ENCODE measurements at places on chromosomes 1 and 21. TPM values are rescaled to one million over a fixed set of nuclear protein-coding genes. Genes with fewer than 3 reads are reported as not detected.

Gene A3GALT2
- total RNA-seq: not detected

Gene TINAGL1
- total RNA-seq: 215 TPM

Gene ANGPTL1
- not detected for total RNA-seq

Gene RUNX3
- total RNA-seq: not detected

Gene ZNF683
- not detected for total RNA-seq

Gene C1orf210
- total RNA-seq: 2.5 TPM

Gene ACOT11
- 1.3 TPM for total RNA-seq

GRCh38 chr1:231144416-231145193 lies 17.3 kb upstream of the TRIM67 start:
- no peak for DNase-seq

DNA sequence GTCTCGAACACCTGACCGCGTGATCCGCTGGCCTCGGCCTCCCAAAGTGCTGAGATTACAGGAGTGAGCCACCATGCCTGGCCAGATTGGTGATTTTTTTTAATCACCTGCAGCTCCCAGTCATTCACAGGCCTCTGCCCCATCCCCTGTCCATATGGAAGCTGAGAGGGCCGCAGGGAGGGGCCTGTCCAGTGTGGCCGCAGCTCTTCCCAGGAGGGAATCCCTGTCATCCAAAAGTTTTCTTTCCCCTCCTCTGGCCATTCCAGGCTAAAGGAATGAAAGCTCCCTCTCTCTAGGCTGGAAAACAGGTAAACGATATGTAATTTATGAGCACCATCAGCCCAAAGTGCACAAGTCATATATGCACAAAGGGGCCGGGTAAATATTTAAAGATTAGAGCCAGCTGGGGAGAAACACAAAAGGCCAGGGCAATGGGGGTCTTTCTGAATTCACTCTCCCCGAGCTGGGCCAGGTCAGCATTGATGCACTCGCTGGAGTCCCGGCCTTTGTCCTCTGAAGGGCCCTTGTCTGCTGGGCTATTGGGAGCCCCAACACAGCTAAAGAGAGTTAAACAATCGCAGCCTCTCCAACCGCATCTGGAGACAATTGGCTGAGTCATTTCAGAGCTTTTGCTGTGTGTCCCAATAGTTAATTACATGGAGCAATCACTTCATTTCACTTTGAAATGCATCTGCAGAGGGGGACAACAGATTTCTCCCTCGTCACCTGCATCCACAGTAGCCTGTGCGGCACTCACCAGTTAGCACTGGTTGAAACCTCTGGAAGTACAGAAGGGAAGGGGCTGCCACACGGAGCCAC lies 3.8 kb upstream of the HES3 start:
- DNase-seq: no peak

- DNase-seq: no peak
Measured at GRCh38 chr1:244761279-244761678, 74.2 kb upstream of the COX20 start.

DNA sequence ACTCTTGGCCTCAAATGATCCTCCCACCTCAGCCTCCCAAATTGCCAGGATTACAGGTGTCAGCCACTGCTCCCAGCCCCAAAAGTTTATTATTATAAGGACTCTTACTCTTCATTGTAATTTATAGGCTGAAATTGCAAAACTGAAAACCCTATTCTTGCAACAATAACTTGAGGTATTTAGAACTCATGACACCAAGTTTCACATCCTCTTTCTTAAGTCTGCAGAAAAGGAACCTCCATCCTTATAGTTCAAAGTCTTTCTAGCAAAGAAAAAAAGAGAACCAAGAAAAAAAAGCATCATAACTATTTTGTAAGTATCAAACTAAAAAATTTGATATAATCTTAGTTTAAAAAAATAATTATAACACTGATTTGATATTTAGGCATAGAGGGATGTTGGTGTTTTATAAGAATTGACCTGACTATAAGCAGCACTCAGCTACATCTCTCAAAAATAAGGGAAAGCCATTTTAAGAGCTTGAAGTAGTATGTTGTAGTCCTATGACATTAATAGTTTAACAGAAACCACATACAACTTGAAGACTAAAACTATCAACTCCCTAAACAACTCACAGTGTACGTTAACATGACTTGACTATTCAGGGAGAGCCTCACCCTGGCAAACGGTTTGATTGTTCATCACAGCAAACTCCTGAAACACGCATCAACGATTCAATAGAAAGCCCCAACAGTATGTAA lies 122.4 kb downstream of the AKT3 start:
- no peak for DNase-seq

GRCh38 chr1:227893300-227893948 lies 54.3 kb downstream of the WNT9A start:
- DNase-seq: no peak

GRCh38 chr1:32709476-32709875 lies 6.9 kb upstream of the SYNC start:
- DNase-seq: no peak

DNA sequence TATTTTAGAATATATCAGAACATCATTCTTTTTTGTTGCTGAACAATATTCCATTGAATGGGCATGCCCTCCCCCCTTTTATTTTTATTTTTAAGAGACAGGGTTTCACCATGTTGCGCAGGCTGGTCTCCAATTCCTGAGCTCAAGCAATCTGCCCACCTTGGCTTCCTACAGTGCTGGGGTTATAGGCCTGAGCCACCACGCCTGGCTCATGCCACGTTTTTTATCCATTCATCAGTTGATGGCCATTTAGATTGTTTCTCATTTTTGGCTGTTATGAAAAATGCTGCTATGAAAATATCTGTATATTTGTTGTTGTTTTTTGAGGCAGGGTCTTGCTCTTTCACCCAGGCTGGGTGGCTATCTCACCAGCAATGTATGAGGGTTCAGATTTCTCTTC lies 19.8 kb downstream of the SPEN start:
- no peak for DNase-seq

GRCh38 chr1:190957565-190957964 lies 479.9 kb upstream of the BRINP3 start:
- DNase-seq: no peak

- peak; percentile 98 for DNase-seq
Measured at GRCh38 chr1:212488436-212489283, 55.9 kb downstream of the NENF start.
